T-helper 2 cell (primary cell): ENCODE measurements at places on chromosomes 13 and 19.

DNA sequence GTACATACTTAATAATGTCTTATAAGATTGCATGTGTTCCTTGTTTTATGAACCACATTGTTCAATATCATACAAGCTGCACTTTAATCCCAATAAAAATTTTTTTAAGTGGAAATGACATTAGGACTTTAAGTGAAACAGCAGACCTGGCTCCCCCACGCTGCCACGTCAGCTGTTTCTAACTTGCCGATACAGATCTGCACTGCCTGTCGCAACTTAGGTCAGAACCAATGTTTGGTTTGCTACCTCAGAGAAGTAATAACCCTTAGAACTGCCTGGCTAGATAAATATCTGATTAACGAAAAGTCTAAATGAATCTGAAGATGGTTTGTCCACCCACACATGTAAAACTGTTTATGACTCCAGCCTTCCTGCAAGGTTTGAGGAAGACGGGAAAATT is 327.5 kb upstream of the DACH1 start:
- DNase-seq, result no peak

- DNase-seq, result no peak
These were observed 117.4 kb downstream of the ESD start for GRCh38 chr13:46679369-46680120.

- DNase-seq, result no peak
These were observed 295.0 kb downstream of the ZNF536 start for GRCh38 chr19:30667227-30667626.

DNA sequence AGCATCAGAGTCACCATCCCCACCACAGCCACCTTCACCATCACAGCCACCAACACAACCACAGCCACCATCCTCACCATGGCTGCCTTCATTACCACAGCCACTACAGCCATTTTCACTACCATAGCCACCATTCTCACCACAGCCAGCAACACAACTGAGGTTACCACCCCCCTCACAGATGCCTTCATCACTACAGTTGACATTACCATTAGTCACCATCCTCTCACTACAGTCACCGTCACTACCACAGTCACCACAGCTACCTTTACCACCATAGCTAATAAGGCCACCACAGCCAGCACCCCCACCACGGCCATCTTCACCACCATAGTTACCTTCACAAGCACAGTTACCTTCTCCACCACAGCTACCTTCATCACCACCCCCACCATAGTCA is 269.6 kb downstream of the DNAJC15 start:
- no peak for DNase-seq

DNA sequence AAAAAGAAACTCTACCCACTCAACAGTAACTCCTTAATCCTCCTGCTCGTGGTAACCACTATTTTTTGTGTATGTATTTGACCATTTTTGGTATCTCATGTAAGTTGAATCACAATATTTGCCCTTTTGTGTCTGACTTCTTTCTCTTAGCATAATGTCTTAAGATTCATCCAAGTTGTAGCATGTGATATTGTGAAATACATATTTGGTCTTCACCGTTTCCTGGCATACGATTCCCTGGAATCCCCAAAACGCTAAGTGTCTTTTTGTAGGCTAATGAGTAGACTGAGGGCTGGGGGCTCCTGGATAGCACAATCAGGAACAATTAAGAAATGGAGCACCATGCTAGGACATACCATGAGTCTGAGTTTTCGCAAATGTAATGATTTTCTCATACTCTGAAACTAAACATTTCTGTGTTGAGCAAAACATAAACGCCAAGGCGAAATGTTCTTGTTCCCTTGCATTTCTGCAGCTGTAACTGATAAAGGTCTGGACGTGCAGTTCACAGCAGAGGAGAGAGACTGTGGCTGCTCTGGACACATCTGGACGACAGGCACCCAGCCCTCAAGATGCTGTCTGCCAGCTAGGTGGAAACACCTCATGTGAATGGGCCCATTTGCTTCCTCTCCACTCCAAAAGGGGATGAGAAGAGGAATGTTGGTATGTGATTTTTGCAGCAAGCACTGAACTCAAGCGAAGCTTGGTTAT is 38.4 kb downstream of the BRD4 start:
- no peak for DNase-seq
